Glomerular endothelial cell (primary cell): ENCODE measurements at places on chromosomes 3 and 15. TPM values are rescaled to one million over a fixed set of nuclear protein-coding genes. Genes with fewer than 3 reads are reported as not detected.

The SLC35G2 gene
- 9.5 and 15.6 TPM in 2 replicates for total RNA-seq

The GPR149 gene
- not detected in 2 replicates for total RNA-seq

The THBS1 gene
- total RNA-seq, result 2,289 and 4,309 TPM in 2 replicates

GRCh38 chr3:126208606-126209256 lies 28.3 kb upstream of the ALDH1L1 start:
- DNase-seq, result no peak

DNA sequence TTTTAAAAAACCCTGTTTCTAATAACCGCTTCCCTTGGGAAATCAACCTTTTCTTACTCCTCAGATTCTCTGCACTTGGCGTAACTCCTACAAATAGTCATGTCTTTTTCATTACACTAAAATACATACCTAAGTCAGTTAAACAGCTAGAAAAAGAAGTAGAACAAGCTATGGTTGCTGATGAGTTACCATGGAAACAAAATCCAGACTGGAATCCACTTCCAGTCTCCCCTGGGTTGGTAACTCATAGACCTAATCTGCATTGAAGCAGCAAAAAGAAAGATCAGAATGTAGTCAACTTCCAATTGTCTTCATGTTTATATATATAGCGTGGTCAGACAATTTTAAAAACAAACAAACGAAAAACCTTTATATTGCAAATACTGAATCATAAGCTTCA lies 260.8 kb upstream of the LRRN1 start:
- no peak for DNase-seq

DNA sequence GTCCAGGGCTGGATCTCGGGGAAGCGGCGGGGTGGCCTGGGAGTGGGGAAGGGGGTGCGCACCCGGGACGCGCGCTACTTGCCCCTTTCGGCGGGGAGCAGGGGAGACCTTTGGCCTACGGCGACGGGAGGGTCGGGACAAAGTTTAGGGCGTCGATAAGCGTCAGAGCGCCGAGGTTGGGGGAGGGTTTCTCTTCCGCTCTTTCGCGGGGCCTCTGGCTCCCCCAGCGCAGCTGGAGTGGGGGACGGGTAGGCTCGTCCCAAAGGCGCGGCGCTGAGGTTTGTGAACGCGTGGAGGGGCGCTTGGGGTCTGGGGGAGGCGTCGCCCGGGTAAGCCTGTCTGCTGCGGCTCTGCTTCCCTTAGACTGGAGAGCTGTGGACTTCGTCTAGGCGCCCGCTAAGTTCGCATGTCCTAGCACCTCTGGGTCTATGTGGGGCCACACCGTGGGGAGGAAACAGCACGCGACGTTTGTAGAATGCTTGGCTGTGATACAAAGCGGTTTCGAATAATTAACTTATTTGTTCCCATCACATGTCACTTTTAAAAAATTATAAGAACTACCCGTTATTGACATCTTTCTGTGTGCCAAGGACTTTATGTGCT lies 527 bp downstream of the B2M start:
- no peak for DNase-seq

DNA sequence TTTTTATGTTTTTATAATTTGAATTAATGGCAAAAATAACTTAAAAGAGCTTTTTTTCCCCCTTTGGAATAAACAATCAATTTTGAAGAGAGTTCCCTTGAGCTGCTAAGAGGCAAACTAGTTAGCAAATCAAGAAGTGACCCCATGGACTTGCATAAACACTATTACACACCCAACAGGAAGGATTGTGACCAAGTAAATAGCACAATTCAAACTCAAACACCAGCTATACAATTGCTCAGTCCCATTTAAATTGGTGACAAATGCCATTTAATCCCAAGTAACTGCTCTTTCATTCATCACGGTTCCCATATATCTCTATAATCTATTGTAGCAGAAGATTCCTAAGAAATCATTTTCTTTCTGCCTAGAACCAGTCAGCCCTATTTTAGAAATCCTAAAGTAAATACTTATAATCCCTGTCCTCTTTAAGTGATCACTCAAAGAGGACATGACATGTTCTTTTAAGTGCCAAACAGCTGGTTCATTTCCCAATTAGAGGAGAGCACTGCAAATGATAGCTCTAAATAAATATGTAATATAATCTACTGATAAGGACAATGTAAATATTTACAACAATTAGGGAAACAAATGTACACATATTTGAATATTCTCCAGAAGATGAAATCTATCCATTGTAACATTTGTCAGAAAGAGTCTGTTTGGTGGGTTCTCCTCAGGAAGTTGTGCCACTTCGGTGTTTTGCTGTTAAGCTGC lies 137.8 kb upstream of the ADAMTS9 start:
- DNase-seq, result no peak

DNA sequence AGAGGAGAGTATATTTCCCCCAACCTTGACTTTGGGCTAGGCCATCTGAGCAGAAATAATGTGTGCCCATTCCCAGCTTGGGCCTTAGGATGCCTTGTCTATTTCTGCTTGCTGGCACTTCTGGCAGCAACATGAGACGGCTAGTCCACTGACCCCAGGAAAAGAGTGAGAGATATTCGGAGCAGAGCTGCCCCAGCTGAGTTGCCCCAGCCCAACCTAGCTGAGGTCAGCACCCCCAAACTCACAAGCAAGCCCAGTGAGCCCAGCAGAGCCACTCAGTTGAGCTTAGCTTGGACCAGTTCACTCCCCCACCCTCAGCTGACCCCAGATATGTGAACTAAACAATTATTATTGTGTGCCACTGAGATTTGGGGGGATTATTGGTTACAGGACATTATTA lies 20.2 kb downstream of the ITGA11 start:
- DNase-seq, result no peak
